ENCODE measurements at places on chromosomes 12 and 14.
A peak's percentile ranks its signal among the peaks of the same experiment; 100 is the strongest.

GRCh38 chr14:53064475-53064874 lies 88.6 kb downstream of the DDHD1 start:
- no peak for DNase-seq

DNA sequence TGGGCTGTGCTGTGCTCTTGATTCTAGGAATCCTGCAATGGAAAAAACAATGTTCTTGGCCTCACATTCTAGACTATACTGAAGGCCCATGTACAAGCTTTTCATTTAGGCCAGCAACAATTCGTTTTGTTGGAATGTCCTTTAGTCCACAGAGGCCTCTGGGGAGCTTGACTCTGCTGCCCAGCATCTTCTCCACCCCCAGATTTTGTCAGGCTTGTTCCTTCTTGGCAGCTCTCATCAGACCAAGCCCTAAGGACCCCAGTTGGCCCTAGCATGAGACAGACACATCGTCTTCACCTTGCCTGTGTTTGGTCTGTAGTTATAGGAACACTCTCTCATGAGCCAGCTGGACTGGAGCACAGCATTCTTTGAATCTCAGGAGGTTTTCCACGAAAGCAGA lies 300.1 kb downstream of the VRK1 start:
- no peak for DNase-seq

DNA sequence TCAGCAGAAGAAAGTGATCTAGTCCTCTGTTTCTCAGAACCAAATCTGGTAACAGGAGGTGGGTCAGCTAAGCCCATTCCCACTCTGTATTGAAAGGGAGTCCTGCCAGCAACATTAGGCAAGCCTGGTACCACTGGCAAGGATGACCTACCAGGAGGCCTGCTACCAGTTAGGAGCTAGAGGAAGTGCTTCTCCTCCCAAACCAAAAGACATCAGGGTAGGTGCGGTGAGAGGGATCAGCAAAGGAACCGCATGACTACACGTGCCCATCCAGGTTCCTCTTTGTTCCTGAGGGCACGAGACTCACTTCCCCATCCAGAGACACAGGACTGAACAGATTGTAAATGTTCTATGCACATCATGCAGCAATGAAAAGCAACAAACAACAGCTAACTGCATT lies 2.8 kb downstream of the KLRC4 start:
- DNase-seq: peak; percentile 30

GRCh38 chr12:114284041-114284440 lies 121.9 kb downstream of the TBX5 start:
- no peak for DNase-seq

DNA sequence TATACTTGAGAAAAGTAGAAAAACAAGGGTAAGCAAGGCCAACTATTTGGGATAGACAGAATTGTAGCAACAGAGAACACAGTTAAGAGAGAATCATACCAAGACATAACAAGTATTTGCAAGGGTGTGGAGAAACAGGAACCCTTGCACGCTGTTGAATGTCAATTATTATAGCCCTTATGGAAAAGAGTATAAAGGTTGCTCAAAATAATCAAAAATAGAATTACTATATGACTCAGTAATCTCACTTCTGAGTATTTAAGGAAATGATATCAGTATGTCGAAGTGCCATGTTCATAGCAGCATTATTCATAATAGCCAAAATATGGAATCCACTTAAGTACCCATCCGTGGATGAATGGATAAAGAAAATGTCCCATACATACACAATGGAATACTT lies 193.3 kb downstream of the PHLDA1 start:
- DNase-seq: no peak

- peak; percentile 71 for DNase-seq
Measured at GRCh38 chr14:78164226-78164853, 5.8 kb upstream of the NRXN3 start.

DNA sequence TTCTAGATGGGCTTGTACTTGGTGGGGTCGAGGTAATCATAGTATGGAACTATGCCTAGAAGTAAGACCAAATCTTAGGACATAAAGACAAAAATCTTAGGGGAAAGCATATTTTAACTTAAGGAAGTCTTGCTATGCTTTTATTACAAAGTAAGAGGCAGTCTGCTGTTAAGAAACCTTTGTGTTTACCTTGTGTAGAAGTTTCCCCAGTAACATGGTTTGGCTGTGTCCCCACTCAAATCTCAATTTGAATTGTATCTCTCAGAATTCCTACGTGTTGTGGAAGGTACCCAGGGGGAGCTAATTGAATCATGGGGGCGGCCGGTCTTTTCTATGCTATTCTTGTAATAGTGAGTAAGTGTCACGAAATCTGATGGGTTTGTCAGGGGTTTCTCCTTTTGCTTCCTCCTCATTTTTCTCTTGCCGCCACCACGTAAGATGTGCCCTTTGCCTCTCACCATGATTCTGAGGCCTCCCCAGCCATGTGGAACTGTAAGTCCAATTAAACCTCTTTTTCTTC lies 162.5 kb upstream of the ABCD2 start:
- DNase-seq: no peak

DNA sequence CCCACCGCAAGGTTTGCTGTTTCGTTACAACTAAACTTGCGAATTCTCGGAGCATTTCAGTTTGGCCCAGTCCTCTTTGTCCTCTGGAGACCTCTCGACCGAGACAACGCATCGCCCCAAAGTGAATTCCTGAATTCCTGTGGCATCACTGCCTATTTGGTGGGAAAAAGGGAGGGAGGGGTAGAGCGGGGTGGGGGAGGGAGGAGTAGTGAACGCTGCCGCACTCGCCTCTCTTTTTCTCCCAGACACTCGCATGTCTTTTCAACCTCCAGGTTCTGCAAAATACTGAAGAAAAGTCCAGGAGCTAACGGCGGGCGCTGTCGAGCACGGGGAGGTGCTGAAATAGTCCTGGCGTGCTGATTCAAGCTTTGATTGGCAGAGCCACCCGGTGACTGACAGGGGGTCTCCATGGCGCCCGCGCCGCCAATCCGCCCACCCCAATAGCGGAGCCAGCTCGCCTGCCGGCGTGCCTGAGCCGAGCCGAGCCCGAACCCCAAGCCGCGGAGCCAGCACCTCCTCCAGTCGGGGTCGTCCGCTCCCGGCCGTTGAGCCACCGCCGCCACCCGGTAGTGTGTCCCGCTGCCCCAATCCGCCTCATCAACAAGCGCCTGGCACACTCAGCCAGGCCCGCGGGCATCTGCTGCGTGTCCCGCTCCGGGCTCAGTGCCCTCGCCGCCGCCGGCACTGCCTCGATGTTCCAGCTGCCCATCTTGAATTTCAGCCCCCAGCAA lies at the start of gene SIX6:
TSS of gene SIX6 (plus strand) at position 440 of the 731 bp plus-strand sequence. CDS start at position 693, 253 bp downstream.
- DNase-seq: no peak

GRCh38 chr14:58533446-58533845 lies 104.3 kb upstream of the DACT1 start:
- DNase-seq: no peak

DNA sequence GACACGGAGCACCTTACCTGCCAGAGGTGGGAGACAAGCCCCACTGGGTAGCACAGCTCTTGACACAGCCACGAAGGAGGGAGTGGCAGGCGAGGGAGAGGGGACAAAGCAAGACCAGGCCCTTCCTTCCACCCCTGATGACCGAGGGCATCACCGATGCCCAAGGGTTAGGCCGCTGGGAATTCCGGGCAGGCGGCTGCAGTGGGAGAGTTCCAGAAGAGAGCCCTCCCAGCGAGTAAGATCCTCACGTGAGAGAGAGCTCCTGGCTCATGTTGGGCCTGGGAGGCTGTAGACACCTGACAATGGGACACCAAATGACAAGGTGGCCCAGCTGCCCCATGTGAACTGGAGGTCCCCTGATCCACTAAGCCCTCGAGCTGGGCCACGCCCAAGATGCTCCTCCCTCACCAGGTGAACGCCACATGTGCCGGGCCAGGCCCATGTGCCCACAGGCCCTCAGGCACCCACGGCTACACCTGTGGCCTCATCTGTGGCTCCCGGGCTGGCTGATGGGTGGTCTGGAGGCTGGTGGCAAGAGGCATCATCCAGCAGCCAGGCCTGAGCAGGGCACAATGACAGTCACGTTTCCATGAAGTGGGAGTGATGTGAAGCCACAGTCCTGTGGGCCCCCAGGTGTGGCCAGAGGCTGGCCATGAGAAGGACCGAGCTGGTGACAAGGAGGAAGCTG lies 32.1 kb upstream of the C14orf180 start:
- no peak for DNase-seq

- DNase-seq: peak; percentile 49
Measured at GRCh38 chr12:3964439-3964838, 91.2 kb upstream of the PARP11 start.

- no peak for DNase-seq
Measured at GRCh38 chr14:54839701-54840119, 62.9 kb downstream of the GCH1 start.

- peak; percentile 10 for DNase-seq
Measured at GRCh38 chr12:42590330-42590934, 886 bp upstream of the PRICKLE1 start.

- peak; percentile 9 for DNase-seq
Measured at GRCh38 chr14:89571491-89571890, 154.5 kb upstream of the FOXN3 start.

GRCh38 chr12:89484470-89484869 lies 40.1 kb downstream of the GALNT4 start:
- DNase-seq: no peak

GRCh38 chr12:96242597-96242996 lies 48.4 kb downstream of the ELK3 start:
- no peak for DNase-seq

- peak; percentile 22 for DNase-seq
Measured at GRCh38 chr12:10031321-10031720, 839 bp downstream of the CLEC9A start.

DNA sequence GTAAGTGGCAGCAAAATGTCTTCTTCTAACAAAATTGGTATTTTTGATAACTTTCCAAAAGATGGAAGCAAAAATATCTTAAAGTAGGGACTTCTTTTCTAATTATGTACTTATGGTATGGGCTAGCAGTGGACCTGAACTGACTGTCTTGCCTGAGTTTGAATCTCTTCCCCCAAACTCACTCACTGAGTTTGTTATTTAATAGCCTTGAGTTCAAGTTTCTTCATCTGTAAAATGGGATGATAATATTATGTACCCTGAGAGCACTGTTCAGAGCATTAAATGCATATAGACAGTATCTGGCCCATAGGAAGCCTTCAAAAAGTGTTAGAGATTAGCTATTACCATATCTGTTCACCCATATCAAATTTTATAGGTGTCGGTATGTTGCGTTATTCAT lies 210.4 kb upstream of the NUDT4 start:
- DNase-seq: no peak

DNA sequence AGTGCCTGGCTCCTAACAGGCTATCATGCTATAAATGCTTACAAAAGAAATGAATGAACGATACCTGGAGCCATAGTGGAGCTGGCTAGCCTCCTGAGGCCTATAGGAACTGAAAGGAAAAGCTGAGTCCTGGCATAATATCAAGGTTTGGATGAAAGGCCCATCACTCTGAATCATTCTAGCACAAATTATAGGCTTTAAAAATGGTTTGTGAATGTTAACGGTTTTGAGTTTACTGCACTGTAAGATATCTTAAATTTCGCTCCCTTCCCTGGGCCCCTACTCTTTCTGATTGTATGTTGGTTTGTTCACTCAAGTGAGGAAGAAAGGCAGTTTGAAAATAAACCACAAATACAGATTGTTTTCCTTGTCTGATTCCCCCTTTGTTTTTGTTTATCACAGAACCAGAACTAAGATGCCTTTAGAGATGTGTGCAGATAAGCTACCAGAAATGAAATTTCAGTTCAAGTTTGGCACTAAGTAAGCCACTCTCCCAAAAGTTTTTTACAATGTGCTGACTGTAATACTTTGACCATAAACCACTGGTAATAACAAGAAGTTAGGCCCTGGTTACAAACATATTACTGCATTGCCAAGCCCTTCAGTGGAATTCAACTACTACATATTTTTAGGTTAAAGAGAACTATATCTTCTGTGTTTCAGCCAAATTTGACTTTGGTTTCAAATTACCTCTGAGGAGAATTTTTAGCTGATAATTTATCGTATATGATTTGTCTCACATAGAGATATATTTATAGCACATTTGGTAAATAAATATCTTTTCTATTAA lies 89.5 kb downstream of the ALX1 start:
- no peak for DNase-seq

GRCh38 chr12:96257550-96258103 lies 63.5 kb downstream of the ELK3 start:
- DNase-seq: no peak

- no peak for DNase-seq
Measured at GRCh38 chr14:59771577-59771976, 99.0 kb downstream of the RTN1 start.

GRCh38 chr12:55966408-55967281 lies at the start of gene CDK2:
TSS of gene CDK2 (plus strand) at chr12:55966830. CDS start at chr12:55967009, 179 bp downstream.
- DNase-seq: peak; percentile 97

- peak; percentile 76 for DNase-seq
Measured at GRCh38 chr12:114625294-114625851, 58.6 kb downstream of the TBX3 start.

DNA sequence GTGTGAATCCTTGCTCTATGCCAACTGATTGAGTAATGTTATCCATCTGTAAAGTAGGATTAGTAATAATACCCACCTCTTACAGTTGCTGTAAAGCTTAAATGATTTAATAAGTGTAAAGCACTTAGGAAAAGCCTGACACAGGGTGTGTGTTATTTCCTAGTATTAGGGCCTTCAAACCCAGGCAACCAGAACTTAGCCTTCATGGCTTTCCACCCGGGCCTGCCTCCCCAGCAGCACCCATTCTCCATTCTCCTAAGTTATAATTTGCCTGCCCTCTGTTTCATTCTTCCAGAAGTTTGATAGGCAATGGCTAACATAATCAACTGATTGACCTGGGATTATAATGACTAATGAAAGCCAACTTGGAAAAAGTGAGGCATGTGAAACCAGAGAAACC lies 20.4 kb upstream of the PDZRN4 start:
- DNase-seq: no peak

- peak; percentile 9 for DNase-seq
Measured at GRCh38 chr12:53803703-53804102, 51.9 kb upstream of the CISTR start.

GRCh38 chr12:28771968-28772367 lies 377.1 kb upstream of the FAR2 start:
- DNase-seq: no peak

DNA sequence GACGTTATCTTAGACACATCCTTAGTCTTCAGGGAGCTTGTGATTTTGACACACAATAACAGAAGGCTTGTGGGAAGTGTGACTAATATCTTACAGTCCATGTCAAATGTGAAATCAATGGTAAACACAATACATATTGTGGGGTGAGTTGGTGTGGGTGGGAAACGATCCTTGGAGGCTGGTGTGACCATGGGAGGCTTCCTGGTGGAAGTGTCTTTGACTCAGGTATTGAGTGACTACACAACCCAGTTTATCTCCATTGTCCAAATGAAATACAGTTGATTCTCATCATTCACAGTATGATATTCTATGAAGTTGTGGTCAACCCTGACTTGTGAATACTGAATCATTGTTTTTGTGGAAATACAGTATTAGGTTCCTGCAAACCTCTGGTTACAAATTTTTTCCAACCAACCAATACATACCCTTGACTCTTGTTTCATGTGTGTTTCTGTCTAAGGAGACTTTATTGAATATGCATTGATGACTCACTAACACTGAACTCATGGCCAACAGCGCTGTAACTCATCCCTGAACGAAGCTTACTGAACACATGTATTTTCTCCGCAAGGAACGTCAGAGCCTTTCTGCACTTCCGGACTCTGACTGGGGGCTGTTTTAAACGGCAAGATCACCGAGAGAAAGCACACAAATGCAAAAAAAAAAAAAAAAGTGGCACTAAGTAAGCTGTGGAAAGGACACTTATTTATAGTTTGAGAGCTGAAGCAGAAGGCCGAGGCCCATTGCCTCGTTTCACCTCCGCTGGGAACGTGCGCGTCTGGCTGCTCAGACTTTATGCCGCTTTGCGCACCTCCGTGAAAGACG lies 59.0 kb downstream of the CLMN start:
- no peak for DNase-seq
